Gastroesophageal sphincter (tissue), 4 donors: ENCODE measurements at places on chromosomes 3 and 15.
A peak's percentile ranks its signal among the peaks of the same experiment; 100 is the strongest.

DNA sequence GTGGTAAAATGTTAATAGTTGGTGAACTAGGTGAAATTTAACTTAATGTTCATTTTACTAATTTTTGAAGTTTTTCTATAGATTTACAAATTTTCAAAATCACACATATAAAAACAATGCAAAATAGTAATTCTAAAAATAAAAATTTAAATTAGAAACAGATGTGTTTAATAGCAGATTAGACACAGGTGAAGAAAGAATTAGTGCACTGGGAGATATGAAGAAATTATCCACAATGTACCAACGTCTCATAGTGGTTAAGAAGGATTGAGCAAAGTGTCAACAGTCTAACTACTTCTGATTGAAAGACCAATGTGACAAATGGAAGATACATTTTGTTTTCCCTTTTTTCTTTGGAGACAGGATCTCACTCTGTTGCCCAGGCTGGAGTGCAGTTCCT is 26.5 kb downstream of the SPG11 start:
- no peak for ATAC-seq

DNA sequence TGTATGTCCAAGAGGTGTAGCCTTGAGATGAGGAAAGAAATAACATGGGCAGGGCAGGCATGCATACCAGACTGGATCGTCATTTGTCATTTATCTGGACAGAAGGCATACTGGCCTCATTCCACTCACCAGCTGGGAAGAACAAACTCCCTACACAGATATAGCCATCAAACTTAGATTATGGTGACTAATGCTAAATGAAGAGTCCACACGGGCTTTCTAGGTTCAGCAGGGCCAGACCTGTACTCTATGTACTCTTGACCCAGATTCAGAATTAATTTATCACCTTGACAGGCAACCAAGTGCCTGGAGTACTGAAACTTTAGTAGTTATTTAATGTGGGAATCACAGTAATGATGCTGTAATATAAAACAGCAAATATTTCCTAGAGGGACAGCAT is 164.3 kb upstream of the IL12A start:
- ATAC-seq, result peak; percentile 90

DNA sequence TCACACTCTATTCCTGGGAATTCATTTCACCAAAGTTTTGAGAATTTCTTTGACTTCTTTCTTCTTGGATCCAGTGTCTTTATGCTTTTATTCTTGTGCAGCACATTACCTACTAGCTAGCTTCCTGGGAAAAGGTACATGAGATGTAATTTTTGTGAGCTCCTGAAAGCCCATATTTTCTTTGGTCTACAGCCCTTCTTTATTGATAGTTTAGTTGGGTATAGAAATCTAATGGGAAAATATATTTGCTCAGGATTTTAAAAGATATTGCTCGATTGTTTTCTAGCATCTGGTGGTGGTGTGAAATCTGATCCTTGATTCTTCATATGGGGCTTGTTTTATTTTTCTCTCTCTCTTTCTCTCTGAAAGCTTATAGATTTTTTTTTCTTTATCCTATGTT is 45.8 kb downstream of the FOXB1 start:
- ATAC-seq, result no peak

DNA sequence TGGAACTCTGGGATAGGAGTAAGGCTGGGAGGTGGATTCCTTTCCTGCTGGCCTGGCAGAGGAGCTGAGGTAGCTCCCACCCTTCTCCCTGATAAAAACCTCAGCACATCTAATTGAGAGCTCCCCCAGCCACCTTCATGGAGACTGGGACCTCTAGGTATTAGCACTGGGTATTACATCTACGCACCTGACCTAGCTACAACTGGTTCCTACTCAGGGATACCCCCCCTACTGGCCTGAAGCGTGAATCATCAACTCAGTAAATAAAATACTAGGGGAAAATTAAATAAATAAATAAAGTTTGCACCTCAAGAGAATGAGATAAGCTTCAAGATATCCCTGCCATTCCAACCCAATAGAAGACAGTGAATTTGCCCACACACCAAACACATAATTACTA is 140.4 kb downstream of the NEK10 start:
- ATAC-seq, result no peak

GRCh38 chr15:70030851-70031250 is 66.9 kb downstream of the TLE3 start:
- no peak for ATAC-seq

- no peak for ATAC-seq
These were observed 167.5 kb downstream of the EBLN2 start for GRCh38 chr3:73228959-73229358.

GRCh38 chr3:167958141-167958540 is 137.6 kb downstream of the GOLIM4 start:
- no peak for ATAC-seq

DNA sequence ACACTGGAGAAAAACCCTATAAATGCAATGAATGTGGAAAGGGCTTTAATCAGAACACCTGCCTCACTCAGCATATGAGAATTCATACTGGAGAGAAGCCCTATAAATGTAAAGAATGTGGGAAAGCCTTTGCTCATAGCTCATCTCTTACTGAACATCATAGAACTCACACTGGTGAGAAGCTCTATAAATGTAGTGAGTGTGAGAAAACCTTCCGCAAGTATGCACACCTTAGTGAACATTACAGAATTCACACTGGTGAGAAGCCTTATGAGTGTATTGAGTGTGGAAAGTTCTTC is 7.4 kb upstream of the ZNF501 start:
- no peak for ATAC-seq

DNA sequence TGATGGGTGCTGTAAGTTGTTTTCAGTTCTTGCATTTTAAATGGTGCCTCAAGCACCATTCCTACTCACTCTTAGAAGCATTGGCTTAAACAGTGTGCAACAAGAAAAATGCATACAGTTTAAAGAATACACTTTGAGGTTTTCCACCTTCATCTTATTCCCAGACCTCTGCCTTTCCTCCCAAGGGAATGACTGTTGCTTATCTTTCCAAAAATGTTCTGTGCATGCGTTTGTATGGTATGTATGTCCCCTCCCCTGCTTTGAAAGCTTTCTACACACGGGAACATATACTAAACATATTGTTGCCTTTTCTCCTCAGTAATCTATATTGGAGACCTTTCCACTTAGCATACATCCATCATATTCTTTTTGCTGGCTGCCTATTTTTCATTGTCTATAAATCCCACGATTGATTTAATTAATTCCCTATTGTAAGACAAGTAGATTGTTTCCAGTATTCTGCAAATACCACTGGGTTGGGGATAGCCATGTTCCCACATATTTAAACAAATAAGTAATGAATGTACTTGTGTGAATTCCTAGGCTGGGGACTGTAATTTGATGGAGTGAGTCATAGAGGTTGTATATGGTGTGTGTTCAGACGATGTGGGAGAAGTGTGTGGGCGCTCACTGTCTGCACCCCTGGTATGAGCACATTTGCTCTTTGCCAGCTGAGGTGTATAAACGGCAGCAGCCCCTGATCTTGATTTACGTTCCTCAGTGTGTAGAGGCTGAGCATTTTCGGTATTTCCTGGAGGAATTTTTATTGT is 5.8 kb downstream of the TRAK1 start:
- ATAC-seq, result no peak

DNA sequence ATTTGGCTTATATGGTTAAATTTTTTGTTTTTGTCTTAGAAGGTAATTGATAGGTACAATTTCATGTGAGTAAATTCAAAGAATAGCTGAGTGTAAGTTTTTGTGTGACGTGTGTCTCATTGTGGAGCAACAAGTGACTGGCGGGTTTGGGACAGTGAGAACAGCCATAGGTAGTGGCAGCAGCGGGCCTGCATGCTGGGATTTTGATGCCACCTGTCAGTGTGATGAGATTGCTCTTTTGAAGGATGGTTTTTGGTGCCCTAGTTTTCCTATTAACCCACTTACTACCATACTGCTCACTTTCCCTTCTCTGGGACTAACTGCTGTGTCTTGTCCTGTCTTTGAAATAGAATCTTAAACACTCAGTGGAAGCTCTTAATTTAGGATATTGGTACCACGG is 522.6 kb downstream of the NAALADL2 start:
- ATAC-seq, result no peak

DNA sequence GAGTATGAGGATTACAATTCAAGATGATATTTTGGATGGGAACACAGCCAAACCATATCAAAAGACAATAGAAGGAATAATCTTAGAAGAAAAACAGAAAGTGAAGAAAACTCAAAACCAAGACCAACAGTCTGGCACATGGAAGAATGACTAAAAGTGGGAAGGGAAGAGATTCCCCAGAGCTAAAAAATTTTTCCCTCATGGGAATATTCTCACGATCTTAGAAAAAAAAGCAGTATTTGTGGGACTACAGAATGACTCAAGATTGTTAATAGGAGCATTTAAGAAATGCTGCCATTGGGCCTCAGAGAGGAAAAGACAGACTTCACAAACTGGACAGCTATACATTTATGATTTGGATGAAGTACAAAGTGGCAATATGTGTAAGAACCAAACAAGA is 18.3 kb downstream of the OSTN start:
- ATAC-seq, result no peak

- ATAC-seq, result no peak
These were observed 482.6 kb upstream of the ZNF717 start for GRCh38 chr3:76267851-76268380.

DNA sequence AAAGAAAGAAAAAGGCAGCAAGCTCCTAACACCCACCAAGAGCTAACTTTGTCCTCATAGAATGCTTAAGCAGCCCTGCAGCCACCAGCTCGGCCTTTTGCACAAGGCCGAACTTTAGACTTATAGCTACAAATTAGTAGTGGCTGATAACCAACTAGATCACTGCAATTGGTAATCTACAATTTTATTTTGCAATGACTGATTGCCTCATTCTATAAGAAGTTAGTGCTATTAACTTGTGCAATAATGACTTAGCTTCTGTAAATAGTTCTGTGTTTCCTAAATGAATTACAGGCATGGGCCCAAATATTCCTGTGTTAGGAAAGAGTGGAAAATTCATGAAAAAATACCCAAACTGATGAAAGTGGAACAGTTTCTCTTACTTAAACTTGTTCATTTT is 284.8 kb upstream of the CFAP20DC start:
- no peak for ATAC-seq

DNA sequence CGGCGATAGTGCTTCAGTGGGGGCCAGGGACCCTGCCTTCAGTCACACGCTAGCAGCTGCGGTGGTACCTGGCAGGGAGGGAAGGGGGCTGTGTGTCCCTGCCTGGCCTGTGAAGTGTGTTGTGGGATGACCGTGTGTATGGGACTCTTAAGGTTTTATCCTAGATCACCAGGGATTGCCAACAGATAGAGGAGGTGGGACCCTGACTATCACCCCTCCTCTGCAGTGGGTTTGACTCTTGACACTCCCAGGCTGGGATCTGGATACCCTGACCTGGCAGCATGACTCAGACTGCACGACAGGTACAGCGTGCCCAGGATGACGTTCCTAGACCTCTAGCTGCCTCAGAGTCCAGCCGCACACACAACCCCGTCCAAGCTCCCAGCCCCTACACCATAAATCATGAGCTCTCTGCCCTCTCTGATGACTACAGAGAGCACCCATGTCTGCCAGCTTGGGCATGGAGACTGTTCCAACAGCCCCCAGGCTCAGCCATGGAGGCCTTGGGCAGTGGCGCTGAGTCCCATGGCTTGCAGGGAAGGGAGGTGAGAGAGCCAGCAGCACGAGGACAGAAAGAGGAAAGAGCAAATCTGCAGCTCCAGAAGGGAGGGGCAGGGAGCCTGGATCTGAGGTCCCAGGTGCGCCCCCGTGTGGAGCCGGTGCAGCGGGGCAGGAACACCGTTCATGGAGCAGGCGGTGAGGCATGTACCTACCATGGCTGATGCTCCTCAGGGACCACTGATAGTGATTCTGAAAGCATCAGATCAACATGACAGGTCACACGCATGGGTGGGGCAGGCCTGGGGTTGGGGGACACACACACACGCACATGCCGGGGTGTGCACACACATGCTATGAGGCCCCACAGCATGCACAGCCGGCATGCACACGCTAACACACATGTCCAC is 71.0 kb downstream of the ADAMTS7 start:
- no peak for ATAC-seq

GRCh38 chr15:90819850-90820249 is 48.5 kb upstream of the FURIN start:
- no peak for ATAC-seq

DNA sequence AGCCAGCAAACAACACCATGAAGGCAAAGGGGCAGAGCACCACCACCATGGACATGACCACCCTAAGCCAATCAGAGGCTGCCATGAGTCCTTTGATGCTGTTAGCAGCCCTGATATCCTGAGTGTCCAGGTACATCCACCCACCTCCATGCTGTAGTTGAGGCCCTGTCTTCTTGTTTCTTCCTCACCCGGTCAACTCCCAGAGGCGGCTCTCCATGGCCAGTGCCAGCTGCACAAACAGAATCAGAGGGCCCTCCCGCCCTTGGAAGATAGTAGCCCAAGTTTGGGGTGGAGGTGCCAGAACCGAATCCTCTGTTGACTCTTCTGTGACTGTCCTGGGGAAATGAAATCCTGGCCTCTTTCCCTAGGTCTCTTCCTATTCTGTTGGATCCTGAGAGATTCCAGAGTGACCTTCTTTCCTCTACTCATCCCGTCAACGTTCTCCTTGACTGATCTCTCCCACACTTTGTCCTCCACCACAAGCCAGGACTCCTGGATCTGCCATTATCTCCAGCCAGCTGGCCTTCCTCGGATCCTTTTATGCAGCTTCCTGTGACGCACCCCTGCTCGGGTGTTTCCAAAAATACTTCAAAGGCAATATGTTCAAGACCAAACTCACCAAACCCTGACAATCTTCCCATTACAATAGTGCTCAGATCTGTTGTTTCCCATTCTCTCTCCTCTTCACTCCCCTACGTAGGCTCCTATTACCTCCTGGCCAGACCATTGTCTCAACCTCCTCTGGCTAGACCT is 45.4 kb upstream of the DLG1 start:
- no peak for ATAC-seq

GRCh38 chr15:80480909-80481308 is 76.7 kb downstream of the ARNT2 start:
- ATAC-seq, result peak; percentile 85

- ATAC-seq, result no peak
These were observed 33.6 kb downstream of the ABTB1 start for GRCh38 chr3:127706312-127706711.

DNA sequence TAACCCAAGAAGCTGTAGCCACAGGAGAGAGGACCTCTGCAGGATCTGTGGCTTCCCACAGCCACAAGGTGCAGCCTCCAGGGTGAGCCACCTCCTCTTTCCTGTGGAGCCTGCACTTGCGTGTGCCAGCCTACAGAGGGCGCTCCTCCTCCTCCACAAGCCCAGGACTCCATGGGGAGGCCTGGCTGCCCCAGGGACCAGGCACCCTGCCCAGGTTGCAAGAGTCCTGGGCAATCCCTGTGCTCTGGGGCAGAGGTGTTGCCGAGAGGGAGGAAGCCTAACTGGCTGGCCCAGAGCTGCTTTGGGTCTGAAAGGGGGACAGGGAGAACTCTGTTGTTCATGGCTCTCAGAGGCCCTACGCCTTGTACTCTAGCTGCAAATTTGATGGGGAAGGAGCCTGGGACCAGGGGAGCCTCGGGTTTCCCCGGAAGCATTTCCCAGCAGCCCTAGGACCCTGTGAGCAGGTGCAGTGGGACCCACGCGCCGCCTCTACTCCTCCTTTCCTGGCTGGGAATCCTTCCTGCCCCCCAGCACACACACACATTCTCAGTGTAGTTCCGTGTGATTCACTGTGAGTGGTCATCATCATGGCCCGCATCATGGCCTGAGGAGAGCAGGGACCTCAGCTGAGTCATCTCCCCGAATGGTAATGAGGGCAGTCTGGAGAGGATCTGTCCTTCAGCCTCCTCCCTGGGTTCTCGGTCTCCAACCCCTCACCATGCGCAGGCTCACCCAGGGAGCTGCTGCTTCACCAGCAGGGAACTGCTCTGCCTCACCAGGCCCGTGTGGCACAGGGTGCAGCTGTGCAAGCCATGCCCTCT is 24.3 kb downstream of the TBC1D21 start:
- peak; percentile 63 for ATAC-seq
